Astrocyte of the hippocampus (primary cell): ENCODE measurements at places on chromosomes 16 and 17.

GRCh38 chr17:29168079-29168758 is 12.0 kb downstream of the MYO18A start:
- DNase-seq: no peak

GRCh38 chr17:11384131-11384530 is 143.1 kb downstream of the SHISA6 start:
- DNase-seq: no peak

DNA sequence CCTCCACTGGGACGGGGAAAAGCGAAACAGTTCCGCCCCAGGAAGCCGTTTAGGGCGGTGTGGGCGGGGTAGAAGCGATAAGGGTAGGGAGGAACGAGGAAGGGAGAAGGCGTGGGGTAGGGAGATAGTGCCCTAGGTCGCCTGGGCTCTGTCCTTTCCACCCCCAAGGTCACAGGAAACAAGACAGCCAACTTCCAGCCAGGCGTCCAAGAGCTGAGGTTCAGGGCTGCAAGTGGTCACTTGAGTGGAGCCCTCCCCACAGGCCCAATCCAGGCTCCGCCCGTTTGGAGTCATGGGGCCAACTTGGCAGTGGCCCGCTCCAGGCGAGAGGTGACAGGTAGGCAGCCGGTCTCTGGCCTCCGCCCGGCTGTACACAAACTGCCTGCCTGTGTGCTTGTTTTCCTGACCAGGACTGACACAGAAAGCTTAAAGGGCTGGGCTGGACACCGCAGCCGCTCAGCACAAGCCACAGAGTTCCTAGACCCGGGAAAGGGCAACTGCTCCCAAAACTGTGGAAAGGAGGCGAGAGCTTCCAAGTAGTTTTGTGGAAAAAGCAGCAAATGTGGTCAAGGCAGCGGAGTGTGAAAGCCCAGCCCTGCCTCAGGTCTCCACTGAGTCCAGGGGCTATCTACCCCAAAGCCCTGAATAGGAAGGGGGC is at the start of gene RILP:
Gene RILP (minus strand): TSS at position 23 of the 658 bp plus-strand sequence. CDS start 62 bp downstream, outside the sequence.
- DNase-seq: peak; percentile 46

DNA sequence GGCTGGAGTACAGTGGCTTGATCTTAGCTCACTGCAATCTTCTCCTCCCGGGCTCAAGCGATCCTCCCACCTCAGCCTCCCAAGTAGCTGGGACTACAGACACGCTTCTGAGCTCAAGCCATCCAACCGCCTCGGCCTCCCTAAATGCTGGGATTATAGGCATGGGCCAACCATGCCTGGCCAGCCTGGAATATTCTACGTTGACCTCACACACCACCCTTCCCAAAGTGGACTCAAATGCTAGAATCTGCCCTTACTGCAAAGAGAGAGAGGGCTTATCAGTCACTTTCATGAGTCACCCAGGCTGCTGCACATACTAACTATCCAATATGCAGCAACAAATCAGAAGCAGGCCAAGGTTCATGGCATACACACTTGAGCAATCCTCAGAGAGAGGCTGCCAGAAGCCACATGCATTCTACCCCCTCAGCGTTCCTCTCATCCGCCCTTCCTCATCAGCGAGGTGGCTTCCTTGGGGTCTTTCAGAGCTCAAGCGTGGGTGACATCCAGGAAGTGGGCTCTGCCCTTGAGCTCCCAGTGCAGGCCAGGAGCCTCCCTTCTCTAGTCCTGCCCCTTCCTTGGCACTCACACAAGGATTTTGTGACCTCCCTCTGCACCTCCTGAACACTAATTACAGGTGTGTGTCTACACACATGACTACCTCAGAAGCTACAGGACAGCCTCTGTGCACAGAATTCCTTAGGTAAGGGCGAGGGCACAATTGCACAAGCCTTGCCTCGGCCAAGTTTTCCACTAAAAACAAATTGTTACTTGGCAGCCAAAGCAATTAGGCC is 24.8 kb upstream of the SIAH1 start:
- peak; percentile 78 for DNase-seq

DNA sequence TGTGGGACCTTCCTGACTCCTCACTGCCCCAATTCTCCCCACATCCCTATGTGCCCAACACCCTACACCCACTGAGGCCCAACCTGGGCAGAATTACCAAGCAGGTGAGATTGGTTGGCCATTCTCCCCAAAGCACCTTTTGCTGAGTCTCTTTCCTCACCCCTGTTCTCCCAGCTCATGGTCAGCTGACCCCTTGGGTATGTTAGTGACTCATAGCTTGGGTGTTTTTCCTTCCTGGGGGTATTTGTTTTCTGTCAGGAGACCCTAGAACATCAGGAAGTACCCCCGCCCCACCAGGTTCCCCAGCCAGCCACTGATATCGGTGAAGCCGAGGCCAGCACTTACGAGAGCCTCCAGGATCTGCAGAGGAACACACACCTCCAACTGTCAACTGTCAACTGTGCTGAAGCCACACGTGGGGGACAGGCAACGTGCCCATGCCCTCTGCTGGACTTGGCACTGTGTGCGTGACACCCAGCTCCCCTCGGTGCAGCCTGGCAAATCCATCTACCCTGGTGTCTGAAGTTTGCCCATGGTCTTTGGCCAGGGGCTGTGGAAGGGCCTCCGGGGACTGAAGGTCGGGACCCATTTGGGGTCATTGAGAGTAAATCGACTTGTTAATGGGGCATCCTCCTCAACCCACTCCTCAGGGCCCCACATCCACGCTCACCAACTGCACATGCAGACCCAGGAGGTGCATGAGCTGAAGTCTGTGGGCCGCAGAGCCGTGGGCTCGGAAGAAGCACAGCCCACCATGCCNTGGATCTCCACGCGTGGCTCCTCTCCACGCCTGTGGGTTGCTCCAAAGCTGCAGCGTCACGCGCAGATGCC is 53.1 kb downstream of the METRNL start:
- DNase-seq: no peak

GRCh38 chr16:340370-341091 is 12.0 kb downstream of the AXIN1 start:
- DNase-seq: no peak

- peak; percentile 72 for DNase-seq
Measured at GRCh38 chr16:59060207-59060606, 326.1 kb upstream of the GOT2 start.

DNA sequence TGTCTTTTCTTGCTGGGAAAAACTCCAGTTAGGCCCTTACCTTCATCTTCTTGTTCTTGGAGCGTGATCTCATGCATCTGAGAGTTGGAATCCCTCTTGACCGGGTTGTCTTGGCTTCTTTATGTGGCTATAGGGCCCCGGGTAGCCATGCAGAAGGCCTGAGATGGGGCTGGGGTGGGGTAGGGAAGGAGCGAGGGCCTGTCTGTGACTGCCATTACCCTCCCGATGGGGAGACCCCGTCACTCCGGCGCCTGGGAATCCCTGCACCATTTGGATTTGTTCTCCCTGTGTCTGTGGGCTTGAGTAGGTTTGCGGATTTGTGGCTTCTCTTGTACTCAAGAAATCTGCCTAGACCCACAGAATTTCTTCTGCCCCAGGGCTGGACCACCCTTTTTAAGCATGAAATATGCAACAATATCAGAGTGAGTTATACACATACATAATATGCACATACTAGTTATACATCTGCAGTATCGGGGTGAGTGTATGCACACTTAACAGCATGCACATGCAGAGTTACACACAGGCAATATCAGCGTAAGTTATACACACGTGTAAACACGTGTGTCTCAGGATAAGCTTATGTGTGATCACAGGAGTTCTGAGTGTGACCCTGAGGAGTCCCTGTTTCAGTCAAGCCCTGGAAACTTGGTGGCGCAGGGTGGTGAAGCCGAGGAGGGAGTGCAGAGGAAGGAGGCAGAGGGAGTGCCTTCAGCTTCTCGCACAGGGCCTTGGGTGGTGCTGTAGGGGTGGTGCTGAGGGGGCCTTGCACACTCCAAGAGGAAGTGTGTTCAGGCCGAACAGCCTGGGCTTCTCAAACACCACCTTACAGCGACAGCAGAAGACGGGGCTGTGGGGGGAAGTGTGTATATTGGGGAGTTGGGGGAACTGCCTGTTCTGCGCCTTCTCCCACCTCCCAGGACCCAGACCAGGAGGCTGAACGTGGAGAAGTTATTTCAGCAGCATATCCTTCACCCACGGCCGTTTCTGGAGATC is 18.5 kb downstream of the CCDC42 start:
- DNase-seq: no peak

DNA sequence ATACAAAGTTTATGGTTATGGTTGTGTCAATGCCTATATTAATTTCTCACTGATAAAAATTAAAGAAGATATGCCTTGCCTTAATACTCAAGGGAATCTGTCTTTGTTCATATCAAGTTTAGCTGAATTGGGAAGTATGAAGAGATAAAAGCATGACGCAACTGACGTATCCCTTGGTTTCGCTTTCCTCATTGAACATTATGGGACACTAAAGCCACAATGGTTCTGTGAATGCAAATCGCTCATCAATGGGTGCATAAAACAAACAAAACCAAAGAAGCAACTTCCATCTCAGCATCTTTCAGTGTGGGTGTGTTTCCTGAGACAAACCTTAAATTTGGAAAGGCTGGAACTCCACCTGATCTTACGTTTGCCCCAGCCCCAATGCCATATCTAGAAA is 108.2 kb downstream of the NPIPB5 start:
- DNase-seq: no peak

DNA sequence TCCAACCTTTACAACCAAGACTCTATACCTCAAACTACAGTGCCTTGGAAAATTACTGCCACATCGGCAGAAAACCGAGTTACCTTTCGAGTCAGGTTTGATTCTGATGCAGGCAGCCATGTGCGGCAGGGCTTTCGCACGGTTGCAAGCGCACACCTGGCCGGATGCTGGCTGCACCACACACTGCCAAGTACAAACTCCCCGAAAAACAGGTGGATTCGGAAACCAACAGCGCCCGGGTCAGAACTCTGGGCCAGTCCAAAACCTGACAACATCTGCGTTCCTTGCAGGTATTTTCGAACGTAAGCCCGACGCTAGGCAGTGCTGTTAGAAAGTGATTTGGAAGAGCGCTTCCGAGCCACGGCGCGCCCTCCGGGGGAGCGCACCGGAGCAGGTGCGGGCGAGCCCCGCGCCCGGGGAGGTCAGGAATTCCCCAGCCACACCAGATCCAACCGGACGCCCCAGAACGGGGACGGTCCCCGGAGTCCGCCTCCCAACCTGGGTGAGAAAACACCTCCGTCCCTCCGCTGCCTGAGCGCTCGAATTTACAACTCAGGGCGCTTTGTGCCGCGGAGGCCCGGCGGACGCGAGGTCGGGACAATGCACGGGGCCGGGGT is 1.2 kb downstream of the USP7 start:
- no peak for DNase-seq
